ENCODE measurements at places on chromosomes 3 and 15.

GRCh38 chr3:113620091-113620490, 76.4 kb downstream of the USF3 start:
- DNase-seq = no peak

GRCh38 chr3:24343084-24343783, 151.4 kb downstream of the THRB start:
- no peak for DNase-seq

DNA sequence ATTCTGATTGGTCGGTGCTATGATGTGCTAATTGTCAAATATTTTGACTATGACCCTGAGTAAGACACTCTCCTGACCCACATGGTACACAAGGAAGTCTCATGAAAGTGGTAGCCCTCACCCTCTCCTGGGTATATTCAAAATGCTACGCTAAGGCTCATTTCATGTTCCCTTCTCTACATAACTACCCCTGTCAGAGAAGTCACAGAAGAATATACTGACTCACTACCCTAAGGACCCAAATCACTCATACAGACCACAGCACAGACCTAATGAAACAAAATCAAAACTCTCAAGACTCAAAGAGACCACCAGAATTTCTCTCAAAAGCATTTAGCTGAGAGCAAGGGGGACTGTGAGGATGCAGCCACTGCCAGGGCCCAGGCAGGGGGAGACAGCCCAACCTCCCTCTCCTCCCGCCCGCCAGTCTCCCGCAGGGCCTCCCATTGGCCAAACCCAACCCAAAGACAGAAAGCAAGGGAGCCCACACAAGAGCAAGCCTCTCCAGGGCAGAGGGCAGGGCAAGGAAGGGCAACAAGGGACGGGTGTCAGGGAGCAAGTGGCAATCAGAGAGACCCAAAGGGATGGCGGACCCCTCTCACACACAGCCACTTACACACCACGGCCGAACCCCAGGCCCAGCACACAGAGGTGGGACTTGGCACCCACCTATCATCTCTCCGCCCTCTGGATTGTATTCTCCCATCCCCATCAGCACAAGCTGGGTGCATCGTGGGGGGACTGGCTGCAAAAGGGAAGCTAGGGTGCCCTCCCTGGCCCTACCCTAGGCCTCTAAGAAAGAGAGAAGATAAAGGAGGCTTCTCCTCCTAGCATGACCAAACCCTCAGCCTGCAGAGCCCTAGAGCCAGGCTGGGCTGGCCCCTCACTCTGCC, 41.6 kb downstream of the MEGF11 start:
- DNase-seq = no peak

DNA sequence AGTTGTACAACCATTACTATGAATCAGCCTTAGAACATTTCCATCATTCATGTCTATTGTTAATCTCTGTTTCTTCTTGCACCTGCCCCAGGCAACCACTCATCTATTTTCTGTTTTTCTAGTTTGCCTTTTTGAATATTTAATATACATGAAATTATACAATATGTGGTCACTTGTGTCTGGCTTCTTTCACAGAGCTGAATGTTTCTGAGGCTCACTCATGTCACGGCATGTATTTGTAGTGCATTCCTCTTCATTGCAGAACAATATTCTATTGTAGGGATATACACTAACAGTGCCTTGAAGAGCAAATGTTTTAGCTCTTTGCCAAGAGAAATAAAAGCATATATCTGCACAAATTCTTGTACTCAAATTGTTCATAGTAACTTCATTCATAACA, 32.9 kb downstream of the CERS3 start:
- DNase-seq = no peak
